ENCODE measurements at places on chromosomes 16 and 17.

- no peak for DNase-seq
Observed at GRCh38 chr17:42917236-42917603, 16.6 kb downstream of the G6PC1 start.

DNA sequence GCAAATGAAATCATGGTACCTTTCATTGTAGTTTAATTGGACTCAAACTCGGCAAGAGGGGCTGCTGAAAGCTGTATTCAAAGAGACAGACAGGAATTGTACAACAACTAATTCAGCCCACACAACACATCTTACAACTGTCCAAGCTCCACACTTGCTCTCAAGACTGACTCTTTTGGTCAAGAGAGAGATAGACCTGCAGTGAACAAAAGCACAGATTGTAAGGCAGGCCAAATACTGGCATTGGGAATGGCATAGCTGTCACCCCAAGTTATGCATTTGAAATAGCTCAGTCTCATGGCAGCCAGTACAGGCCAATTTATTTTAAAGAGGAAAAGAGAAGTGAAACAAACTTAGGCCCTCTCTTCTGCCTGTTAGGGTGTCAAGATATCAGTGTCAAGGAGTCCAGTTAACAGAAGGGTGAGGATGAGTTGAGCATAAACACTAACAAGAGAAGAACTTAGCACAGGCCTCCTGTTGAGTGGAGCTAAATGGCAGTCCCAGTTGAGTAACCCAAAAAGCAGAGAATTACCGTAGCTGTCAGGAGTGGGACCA is 215.7 kb downstream of the IRX3 start:
- DNase-seq: no peak

DNA sequence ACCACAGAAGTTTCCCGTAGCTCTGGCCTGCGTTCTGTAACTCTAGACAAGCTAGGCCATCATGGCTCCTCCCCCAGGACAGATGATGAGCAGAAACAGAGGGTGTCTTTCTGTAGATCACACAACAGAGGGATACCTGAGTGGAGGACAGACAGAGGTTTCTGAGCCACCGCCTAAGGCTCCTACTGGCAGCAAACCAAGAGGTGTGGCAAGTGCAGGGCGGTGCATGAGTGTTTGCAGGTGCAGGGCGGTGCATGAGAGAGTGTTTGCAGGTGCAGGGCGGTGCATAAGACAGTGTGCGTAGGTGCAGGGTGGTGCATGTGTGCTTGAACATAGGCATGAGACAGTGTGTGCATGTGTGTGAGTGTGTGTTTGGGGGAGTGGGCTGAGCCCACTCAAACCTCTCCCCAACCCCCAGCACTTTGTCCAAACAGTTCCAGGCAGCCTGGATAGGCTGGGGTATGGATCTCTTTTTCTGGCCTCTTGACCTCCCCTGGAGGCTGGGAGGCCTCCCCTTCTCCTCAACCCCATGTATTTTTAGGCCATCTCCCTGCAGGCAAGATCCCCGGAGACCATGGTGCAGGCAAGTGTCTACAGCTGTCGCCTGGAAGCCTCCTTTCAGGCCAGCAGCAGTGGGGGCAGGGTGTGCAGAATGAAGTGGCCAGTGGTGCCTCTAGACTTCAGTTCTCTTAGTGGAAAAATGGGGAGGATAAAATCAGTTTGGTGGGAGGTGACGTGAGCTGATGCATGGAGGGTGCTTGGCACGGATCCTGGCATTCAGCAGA is 53.4 kb upstream of the CBX4 start:
- no peak for DNase-seq

DNA sequence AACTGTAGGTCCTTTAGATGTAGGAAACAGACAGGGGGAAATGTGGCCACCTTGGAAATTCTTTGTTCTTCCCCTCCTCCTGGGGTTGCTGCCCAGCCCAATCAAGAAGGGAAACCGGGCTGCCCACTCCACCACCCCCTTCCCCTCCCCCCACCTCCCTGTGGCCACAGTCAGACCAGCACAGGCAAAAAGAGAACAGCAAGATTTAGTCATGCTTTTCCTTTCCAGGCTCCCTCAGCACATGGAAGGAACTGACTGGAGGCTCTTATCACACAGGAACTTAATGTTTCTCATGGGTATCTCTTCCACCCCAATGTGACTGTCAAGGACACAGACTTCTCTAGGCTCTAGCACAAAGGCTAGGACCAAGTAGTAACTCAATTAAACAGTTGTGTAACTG is 3.0 kb upstream of the CCL1 start:
- no peak for DNase-seq

DNA sequence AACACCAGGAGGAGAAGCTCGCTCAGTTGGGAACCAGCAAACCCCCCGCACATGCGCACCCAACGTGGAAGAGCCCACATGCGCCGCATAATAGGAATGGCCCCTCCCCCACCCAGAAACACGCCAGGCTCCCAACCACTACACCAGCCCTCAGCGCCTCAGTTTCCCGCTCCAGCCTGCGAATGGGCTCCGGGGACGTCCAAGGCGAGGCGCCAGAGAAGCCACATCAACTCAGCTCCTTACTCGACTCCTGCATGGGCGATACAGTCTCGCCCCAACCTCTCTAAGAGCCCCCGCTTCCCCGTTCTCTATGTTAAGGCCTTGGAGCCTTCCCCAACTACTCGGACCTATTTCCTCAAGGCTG is 504 bp downstream of the SRSF1 start:
- DNase-seq: peak; percentile 34

DNA sequence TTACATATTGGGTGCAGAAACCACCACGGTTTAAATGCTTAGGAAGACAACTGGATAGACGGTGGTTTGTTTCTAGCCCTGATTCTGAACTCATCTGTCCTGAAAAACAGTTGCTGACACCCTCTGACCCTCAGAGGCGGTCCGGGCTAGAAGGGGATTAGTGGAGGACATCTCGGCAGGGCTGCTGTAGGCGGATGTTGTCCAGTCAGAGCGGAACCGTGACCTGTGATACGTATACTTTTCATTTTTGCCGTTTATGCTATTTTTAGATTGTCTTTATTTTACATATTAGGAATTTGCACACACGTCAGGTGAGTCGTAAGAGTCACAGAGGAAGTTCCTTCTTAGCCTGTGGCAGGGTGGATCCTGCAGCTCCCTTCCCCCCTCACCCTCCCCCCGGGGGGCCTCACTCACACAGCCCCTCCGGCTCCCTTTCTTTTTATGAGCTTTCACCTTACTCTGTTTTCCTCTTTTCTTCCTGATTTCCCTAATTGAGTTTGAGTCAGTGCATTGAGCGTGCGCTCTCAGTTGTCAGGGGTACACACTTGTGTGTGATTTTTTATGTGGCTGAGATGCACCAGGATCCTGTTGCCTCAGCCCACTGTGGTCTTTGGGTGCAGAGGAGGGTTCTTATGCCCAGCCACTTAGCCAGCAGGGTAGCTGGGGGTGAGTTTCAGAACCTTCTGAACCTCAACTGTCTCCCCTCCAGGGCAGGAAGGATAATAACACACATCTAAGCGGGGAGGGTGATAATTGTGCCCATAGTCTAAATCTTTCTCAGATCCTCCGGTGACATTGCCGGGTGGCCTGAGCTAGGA is 211.1 kb upstream of the CHMP6 start:
- DNase-seq: no peak

DNA sequence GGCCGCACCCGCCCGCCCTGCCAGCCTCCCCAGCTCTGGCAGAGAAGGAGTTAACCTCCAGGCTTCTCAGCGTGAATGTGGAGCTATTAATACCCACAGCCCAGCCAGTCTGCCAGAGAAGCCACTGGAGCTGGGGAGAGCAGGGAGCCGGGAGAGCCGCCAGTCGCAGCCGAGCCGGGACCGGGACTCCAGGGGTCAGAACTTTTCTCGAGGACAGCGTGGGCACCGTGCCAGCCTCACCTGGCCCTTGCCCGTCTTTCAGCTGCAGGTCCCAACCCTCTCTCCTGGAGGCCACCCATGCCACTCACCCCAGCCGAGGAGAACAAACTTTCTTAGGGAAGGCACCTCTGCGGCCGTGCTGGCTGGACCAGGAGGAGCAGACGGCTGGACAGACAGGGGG is 33.8 kb upstream of the SBK1 start:
- no peak for DNase-seq

DNA sequence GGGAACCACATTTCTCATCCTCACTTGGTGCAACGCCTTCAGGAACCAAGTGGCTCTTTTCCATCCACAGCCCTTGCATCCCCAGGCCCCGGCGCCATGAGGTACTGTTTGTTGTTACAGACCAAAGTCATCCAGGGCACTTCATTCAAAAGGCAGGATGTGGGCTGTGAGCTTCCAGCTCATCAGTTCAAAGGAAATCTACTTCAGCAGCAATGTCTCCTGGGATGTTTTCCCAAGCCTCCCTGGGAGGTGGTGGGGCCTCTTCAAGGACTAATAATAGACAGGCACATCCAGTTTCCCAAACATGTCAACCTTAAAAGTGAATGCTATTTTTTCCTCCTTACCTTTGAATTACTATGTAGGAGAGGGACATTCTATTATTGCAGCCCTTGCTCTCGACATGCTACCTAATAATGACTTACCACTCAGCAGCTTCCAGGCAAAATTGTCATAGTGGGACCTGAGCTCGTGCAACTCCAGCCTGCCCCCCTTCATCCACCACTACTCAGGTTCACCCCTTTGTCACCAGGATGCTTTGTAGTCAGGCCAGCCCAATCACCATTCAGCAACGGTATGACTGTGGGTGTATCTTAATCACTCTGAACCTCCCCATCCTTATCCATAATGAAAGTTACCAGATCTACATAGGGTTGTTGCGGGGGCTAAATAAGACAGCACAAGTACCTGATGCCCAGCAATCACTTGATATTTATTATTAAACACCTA is 1.7 kb upstream of the PRKCB start:
- no peak for DNase-seq

DNA sequence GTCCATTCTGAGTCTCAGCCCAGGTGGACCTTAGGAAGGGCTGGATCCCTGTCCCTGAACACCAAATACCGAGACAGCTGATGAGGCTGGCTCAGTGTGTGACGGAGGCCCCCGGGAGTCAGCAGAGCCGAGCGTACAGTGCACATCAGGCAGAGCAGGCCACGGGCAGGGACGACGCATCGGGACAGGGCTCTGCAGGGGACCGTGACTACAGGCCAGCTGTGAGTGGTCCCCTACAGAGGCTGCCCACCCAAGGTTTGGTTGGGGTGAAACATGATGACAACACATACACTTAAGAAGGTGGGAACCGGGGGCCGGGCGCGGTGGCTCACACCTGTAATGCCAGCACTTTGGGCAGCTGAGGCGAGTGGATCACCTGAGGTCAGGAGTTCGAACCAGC is 6.4 kb downstream of the CCDC137 start:
- no peak for DNase-seq

- DNase-seq: no peak
Observed at GRCh38 chr17:42414704-42415409, 8.2 kb downstream of the CAVIN1 start.

All from T-helper 2 cell (primary cell).